ENCODE measurements at places on chromosomes 2 and 18. TPM values are rescaled to one million over a fixed set of nuclear protein-coding genes. Genes with fewer than 3 reads are reported as not detected.

DNA sequence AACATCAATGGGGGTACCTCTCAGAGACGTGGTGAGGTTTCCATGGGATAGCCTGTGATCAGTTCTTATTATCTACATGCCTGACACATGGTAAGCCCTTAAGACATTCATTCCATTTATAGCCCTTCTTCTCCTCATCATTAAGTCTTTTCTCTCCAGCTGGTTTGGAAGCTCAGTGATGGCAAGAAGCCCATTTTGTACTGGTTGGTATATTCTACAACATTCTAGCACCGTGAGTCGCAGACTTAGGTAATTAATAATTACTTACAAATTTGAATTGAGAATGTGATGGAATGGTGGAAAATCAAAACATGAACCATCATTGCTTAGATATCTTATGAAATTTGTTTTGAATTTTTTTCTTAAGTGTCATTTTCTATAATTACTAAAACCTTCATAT, 472.6 kb downstream of the DLGAP1 start:
- no peak for DNase-seq

- no peak for DNase-seq
These were observed 29.8 kb downstream of the LRP1B start for GRCh38 chr2:142100970-142101369.

- DNase-seq, result no peak
These were observed 140.9 kb upstream of the CRIM1 start for GRCh38 chr2:36214691-36215090.

DNA sequence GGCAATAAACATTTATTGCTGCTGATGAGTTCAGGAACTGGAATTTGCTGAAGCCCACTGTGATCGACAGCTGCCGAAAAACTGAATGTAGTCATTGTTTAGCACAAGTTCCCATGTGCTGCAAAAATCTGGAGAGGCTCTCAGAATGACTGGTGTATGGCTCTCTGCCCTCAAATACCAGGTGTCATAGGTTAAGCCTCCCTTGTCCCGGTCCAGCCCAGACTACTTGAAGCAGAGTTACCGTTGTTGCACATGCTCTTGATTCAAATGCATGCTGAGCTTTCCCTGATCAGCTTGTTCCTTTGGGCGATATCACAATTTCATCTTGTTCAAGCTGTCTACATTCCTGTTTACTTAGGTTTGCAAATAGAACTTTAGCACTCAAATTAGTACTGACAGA, 625.2 kb downstream of the CPS1 start:
- DNase-seq, result no peak

DNA sequence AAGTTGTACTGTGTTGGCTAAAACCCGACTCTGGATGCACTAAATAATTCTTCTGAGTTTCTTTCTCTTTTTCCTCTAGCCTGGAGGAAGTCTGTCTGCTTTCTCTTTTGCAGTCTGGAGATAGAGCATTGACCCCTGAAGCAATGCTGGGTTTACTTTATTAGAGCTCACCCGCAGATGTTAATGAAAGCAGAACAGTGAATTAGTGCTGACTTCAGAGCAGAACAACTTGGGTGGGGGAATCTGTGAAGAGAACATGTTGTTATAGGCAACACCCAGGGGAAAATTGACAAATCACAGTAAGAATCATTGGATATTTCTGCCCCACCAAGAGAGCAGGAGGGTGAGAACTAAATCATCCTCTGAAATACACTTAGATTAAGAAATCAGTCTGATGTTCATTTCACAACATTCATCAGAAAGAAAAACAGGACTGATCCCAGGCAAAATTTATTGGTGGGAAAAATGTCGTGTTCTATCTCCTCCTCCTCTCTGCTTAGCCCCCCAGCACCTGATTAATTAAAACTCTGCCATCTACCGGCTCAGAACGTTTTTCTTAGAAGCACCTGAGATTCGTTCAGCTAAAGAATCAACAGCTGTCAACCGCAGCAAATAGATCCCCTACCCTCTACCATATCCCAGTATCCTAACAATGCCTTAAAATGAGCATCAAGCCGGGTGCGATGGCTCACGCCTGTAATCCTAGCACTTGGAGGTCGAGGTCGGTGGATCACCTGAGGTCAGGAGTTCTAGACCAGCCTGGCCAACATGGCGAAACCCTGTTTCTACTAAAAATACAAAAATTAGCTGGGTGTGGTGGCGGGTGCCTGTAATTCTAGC, 165.1 kb downstream of the FMNL2 start:
- DNase-seq, result no peak

DNA sequence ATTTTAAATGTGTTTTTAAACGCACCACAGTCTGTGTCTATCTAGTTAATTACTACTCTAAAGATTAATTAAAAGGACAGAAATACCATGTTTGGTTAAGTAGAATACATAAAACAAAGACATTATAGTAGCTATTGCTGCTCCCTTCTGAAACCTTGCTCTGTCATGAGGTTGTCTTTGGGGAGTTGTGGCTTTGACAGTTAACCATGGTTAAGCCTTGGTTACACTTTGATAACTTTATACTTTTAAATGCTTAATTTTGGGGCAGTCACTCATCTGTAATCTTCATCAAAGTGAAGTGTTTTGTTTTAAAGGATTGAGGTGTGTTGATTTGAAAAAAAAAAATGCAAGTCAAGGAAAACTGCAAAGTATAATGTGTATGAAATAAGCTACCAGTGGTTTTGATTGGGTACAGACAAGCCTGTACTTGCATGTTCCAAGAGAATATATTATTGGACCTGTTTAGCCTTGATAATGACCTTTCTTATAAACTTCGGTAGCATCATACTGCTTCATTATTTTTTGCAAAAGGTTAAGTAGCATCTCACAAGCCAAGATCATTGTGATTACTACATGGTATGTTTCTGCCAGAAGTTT, 29.8 kb upstream of the TBR1 start:
- DNase-seq, result no peak

GRCh38 chr18:57807336-57808117, 4.4 kb upstream of the ATP8B1 start:
- DNase-seq, result peak; percentile 7

- peak; percentile 48 for DNase-seq
These were observed 56.8 kb downstream of the POLR1A start for GRCh38 chr2:86048888-86049287.

- no peak for DNase-seq
These were observed 149.3 kb downstream of the KLHL14 start for GRCh38 chr18:32623563-32623962.

DNA sequence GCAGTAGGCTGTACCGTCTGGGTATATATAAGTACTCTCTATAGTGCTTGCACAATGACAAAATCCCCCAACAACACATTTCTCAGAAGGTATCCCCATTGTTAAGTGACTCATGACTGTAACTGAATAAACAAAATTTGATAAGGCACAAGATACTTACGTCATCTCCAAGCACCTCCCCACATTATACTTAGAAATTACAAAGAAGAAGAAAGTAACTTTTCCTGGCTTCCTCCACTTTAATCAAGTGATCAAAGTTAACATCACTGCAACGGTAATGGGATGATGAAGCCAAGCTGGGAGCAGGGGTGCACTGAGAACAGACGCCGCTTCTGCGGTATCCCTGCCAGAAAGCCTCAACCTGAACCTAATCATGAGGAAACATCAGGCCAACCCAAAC, 9.7 kb downstream of the TNS1 start:
- no peak for DNase-seq

DNA sequence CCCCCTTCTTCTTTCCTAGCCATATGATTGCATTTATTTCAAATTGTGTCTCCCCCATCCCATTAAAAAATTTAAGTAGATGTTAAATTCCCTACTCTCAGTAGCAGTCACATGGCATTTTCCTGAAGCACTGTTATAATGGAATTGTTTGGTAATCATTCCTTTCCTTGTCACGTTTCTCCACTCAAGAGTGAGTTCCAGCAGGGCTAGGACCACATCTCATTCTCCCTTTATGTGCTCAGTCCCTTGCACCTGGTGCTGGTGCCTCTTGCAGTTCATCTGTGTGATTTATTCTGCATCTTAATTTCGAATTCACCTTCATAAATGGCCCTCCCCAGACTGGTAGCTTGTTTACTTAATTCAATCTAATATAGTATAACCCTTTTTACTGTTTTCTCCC, 70.3 kb upstream of the NOSTRIN start:
- no peak for DNase-seq

DNA sequence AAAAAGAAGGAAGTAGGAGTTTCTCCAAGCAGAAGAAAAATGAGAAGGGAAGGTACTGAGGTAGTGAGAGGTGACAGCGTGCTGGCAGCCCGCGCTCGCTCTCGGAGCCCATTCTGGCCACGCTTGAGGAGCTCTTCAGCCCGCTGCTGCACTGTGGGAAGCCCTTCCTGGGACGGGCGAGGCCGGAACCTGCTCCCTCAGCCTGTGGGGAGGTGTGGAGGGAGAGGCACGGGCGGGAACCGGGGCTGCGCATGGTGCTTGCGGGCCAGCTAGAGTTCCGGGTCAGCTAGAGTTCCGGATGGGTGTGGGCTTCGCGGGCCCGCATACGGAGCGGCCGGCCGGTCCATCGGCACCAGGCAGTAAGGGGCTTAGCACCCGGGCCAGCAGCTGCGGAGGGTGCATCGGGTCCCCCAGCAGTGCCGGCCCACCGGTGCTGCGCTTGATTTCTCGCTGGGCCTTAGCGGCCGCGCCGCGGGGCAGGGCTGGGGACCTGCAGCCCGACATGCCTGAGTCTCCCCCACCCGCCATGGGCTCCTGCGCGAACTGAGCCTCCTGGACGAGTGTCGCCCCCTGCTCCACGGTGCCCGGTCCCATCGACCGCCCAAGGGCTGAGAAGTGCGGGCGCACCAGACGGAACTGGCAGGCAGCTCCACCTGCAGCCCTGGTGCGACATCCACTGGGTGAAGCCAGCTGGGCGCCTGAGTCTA, 11.1 kb upstream of the CYS1 start:
- DNase-seq, result no peak

- peak; percentile 34 for DNase-seq
These were observed 14.0 kb downstream of the INPP5D start for GRCh38 chr2:233074106-233074505.

DNA sequence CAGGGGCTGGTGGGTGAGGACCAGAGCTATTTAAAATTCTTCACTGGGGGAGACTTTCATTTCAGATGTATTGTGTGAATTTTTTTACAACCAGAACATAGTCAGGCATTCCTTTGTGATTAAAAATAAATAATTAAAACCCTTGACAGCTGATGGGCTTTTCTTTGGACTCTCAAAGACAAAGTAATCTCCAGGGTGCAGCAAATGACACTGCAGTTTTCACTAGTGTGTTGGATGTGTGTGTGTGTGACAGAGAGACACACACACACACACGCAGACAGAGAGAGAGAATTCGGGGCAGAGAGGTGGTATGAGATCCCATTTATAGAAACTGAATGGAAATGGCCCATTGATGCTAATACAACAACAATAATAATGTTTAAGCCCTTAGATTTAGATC, 10.3 kb upstream of the GALNT14 start:
- no peak for DNase-seq

GRCh38 chr2:10007921-10008808, 35.2 kb upstream of the KLF11 start:
- peak; percentile 10 for DNase-seq

DNA sequence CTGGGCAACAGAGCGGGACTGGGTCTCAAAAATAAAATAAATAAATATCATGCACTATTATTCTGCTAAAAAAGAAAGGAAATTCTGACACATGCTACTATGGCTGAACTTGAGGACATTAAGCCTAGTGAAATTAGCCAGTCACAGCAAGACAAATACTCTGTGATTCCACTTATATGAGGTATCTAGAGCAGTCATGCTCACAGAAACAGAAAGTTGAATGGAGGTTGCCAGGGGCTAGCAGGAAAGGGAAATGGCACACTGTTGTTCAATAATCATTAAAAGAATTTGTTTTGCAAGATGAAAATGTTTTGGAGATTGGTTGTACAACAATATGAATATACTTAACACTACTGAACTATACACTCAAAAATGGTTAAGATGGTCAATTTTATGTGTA, 60.8 kb downstream of the NCKAP1 start:
- DNase-seq, result no peak

GRCh38 chr2:161983331-161983651, 90.7 kb downstream of the DPP4 start:
- DNase-seq, result no peak

- DNase-seq, result no peak
These were observed 46.3 kb upstream of the LPIN2 start for GRCh38 chr18:3059272-3059671.

DNA sequence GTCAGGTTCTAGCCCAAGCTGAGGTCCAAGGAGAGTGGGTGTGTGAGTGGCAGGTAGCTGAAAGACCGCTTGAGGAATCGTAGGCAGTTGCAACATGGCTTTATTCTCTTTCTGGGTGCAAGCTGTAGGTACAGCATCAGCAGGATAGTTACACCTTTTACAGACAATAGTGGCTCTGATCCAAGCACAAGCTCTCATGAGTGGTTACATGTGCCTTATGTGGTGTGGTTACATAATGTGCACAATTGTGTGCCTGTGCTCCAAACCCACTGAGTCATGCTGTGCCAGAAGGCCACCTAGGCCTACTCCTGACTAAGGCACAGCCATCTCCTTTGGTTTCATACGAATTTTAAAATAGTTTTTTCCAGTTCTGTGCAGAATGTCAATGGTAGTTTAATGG, 227.6 kb downstream of the SATB2 start:
- DNase-seq, result no peak

GRCh38 chr2:216188559-216188850, 79.4 kb downstream of the XRCC5 start:
- no peak for DNase-seq

DNA sequence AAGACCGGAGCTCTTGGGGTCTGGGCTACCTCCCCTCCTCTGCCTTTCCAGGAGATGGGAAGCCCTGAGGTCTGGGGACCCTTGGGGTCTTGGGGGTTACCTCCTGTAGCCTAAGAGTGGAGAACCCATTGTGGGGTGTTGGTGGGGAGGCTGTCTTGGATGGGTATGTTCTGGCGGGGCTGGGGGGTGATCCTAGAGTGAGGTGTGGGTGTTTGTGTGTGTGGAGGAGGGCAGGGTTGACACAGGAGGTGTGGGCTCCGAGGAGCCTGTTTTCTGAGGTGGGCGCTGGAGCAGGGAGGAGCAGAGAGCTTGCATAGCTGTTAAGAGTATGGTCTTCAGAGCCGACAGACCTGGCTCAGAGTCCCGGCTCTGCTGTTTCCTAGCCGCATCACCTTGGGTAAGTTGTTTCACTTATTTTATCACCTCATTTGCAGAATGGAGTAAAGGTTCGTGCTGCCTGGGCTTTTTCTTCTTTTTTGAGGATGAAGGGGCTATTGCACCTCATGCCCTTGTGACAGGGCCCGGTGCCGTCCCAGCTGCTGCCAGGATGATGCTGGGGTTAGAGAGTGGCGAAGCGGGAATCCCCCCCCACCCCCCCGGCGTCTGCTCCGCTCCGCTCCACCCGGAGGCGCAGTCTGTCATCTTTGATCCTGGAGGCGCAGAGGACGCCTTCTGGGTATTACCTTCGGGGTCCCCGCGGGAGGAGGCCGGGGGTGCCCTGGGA, 17.2 kb downstream of the TET3 start:
- peak; percentile 46 for DNase-seq

Gene HOXD4
- total RNA-seq, result 1.9 TPM

Gene RAX
- total RNA-seq, result not detected

Gene CCDC148
- total RNA-seq, result 1.4 TPM

Gene PARD3B
- total RNA-seq, result 66.2 TPM

Gene RAB6C
- total RNA-seq, result 1.6 TPM

Gene ONECUT2
- total RNA-seq, result under 0.01 TPM

Gene SCN1A
- total RNA-seq, result not detected

Gene BCL11A
- total RNA-seq, result 0.64 TPM

Gene ARL5A
- total RNA-seq, result 45.6 TPM

Gene DCDC2C
- 0.48 TPM for total RNA-seq

Gene KLHL30
- 0.32 TPM for total RNA-seq

Data from breast epithelium (tissue), 4 donors.